ENCODE measurements at places on chromosomes 7 and 10.

DNA sequence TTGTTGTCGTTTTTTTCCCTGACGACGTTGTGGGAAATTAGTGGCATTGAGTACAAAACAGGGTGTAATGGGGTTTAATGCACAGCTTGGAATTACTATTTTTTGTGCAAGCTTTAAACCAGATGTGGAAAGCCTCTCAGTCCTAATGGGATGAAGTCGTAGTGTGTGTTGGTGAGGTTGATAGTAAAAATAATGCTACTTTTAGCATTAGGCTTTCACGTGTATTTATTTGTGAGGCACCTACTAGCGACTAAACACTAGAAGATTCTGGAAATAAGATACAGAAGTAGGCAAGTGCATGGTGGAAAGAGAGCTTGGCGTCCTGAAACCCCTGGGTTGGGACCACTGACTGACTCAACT lies 588 bp upstream of the ORC5 start:
- DNase-seq = no peak

DNA sequence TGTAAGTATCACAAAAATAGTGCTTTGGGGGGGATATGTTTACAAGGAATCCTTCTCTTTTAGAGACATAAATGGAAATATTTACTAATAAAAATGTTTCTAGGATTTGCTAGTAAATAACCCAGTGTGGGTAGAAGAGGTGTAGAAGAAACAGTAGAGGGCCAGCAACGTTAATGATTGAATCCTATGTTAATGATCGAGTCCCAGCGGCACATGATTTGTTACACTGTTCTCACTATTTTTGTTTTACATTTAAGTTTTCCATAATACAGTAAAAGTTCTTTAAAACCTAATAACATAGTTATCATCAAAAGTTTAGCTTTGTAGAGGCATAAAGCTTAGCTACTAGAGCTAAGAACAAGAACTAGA lies 66.0 kb downstream of the UBE2H start:
- DNase-seq = no peak

DNA sequence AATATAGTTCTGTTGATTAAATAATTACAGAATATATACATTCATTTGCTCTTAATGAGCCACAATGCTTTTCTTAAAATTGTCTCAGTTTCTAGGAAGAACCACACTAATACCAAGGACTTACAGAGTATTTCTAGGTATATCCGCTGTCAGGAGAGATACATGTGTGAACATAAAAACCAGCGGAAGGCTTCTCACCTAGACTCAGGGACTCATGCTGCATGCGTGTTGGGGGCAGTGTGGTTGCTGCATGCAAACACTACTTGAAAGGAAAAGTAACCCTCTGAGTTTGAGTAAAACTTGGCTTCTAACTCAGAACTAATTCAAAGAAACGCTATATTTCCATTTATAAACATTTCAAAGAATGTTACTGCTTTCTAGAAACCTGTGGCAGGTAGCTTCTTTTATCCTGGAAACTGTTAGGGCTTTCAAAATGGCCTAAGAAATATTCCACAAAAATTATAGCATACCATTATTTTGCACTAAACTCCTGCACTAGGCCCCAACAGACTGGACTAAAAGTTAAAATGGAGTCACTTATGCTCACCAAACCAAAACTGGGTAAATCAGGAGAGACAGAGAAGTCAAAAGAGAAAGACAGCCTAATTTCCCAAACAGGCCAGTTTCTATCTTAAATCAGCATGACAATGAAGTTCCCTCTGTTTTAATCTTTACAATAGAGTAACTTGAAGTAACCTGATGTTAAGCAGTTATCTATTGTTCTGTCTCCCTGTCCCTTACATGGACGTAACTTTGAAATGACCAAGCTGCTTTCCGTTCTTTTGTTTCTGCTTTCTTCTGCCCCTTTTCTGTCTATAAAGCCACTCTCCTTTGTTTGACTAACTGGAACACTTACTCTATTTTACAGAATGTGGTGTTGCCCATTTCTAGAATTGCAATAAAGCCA lies 95.2 kb upstream of the FAM133B start:
- DNase-seq = no peak

DNA sequence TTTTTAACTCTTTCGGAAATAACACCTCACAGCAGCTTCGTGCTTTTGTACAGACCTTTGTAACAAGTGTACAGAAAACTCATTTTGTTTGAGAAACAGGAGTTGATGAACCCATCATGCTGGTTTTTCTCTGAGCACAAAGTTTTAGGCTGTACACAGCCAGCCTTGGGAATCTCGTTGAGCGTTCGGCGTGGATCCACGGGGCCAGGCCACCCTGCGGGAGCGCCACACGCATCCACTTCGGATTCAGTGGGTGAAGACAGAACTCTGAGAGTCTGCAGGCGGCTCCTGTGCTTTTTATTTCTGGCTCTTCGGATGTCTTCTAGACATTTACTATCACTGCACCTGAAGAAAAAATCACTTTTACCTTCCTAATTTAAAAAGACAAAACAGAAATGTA lies 131.2 kb downstream of the SMURF1 start:
- no peak for DNase-seq

DNA sequence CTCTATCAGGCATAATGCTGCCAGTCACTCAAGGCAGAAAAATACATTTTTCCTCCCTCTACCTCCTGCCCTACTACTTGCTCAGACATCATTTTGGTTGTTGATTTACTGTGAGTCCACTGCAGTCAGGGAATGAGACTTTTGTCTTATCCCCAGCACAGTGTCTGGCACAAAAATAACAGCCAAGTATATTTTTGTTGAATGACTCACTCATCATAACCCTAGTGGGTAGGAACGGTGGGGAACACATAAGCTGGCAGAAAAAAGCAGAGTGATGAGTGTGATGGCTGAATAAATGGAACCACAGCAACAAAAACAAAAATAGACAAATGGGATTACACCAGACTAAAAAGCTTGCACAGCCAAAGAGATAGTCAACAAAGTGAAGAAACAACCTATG lies 65.8 kb upstream of the LAMB4 start:
- no peak for DNase-seq

DNA sequence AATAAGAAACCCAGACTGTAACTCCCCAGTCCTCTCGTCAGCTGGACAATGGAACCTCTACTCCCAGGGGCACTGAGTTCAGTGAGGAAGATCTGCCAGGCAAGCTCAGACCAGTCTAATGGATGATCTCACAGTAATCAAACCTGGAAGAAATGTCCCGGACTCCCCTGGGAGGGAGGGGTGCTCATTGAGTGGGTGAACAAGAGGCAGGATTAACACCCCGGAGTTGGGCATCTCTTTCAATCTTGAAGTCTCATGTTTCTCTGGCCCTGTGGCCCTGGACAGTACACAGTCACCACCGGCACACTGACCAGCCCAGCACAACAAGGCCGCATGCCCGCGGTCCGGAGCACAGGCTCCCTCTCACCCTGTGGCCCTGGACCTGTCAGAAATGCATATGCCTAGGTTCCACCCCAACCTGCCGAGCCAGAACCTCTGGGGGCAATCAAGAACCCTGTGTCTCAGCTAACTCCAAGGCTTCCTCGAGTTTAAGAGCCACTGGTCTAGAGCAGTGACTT lies 27.8 kb downstream of the CXCL12 start:
- no peak for DNase-seq

DNA sequence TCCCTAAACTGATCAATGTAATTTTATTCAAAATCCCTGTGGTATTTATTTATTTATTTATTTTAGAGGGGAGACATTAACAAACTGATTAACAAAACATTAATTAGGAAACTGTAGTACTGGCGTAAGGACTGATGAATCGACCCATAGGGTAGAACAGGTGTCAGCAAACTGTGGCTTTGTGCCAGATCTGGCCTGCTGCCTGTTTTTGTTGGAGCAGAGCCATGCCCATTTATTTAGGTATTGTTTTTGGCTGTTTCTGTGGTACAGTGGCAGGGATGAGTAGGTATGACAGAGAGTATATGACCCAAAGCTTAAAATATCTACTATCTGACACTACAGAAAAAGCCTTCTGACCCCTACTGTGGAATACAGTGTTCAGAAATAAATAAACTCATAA lies 332.5 kb upstream of the ETV1 start:
- no peak for DNase-seq

DNA sequence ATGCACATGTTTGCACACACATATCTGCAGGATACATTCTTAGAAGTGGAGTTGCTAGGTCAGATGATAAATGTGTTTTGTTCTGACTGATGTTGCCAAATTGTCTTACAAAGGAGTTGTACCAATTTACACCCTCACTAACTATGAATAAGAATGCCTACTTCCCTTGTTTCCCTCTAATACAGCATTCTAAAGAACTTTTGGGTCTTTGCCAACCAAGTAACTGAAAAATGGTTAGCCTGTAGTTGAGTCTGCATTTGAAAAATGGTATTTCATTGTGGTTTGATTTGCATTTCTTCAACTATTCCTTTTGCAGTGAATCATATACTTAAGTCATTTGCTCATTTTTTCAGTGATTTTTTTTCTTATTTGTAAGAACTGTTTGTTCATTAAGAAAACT lies 48.4 kb downstream of the TMEM26 start:
- no peak for DNase-seq

- no peak for DNase-seq
Observed at GRCh38 chr10:42929993-42930392, 146.9 kb upstream of the RET start.

- DNase-seq = no peak
Observed at GRCh38 chr10:11430421-11431215, 180.8 kb downstream of the USP6NL start.

DNA sequence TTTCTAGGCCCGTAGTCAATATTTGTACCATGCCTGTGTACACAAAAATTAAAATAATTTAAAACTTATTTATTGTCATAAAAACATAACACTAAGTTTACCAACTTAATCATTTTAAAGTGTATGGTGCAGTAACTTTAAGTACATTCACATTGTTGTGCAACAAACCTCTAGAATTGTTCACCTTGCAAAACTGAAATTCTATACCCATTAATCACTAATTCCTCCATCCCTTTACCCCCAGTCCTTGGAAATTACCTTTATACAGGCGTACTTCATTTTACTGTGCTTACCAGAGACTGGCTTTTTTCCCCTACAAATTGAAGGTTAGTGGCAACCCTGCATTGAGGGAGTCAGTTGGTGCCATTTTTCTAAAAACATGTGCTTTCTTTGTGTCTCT lies 6.3 kb upstream of the DYNC1I1 start:
- DNase-seq = no peak

- DNase-seq = no peak
Observed at GRCh38 chr10:11819027-11819426, 4.1 kb upstream of the PROSER2 start.

Measured in COLO829 (cell line).